Fibroblast of the aortic adventitia (primary cell): ENCODE measurements at places on chromosomes 1 and 21.

DNA sequence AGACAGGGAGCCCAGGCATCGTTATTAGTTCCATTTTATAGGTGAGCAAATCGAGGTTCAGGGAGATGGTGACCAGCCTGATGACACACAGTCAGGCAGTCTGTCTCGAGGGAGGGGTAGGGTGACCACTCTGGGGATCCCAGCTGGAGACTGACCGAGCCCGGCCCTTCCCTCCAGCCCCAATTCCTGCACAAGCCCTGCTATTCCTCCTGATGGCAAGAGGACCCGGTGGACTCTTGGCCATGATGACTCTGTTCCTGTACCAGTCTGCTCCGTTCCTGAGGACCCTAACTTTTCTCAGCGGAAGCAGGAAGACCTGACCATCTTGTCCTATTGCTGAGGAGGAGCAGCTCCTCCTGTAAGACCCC is 391 bp downstream of the AGT start:
- DNase-seq = no peak

DNA sequence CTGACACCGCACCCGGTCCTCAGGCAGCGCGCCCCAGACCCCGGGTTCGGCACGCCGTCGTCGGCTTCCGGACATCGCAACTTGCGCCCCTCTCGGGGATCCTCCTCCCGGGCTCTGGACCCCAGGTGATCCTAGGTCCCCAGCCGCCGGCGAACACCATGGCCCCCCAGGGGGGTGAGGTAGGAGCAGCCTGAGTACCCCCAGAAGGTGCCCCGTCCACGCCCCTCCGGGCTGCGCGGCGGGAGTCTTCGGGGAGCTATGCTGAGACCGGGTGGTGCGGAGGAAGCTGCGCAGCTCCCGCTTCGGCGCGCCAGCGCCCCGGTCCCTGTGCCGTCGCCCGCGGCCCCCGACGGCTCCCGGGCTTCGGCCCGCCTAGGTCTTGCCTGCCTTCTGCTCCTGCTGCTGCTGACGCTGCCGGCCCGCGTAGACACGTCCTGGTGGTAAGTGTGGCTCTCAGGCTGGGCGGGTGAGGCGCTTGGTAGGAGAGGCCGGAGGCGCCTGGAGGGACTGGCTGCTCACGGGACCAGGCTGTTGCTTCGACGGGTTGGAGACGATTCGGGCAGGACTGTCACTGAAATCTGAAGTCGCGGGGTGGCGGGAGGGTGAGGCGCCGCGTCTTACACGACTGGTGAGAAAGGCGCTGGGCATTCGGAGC is 367 bp downstream of the WNT2B start:
- no peak for DNase-seq

DNA sequence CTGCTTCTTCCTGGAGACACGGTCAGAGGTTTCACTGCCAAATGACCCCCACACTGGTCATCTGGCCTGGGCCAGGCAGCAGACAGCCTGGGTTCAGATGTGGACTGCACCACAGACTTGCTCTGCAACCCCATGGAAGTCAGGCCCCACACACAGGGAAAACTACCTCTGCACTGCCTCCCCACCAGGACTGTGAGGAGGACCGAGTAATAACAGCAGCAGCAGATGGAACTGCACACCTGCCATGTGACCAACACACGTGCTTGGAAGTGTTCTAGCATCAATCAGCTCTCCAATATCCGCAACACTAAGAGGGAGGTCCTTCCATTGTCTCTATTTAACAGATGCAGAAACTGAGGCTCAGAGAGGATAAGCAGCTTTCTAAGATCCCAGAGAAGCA is 51.4 kb downstream of the SLC9A1 start:
- DNase-seq = no peak

GRCh38 chr1:192488058-192488457 is 87.5 kb upstream of the RGS1 start:
- DNase-seq = no peak

- DNase-seq = no peak
These were observed 41.1 kb upstream of the BCL10 start for GRCh38 chr1:85317560-85317959.

- no peak for DNase-seq
These were observed 24.5 kb upstream of the LRRC8C start for GRCh38 chr1:89608319-89608983.

DNA sequence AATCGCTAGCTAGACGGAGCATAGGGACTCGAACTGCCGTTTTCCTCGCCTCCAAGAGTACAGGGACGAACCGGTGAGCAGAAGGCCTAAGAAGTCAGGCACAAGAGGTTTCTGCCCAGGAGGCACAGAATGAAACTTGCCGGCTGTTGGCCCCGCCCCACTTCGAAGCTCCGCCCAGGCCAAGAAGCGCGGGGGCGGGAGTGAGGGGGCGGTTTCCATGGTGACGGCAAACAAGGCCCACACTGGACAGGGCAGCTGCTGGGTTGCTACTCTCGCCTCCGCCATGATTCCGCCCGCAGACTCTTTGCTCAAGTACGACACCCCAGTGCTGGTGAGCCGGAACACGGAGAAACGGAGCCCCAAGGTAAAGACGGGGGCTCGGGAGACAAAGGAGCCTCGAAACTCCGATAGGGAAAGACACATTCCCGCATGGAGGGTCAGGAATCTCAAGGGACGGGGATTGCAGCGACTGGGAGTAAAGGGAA is at the start of gene DNALI1:
Gene DNALI1 (plus strand): TSS at position 229 of the 485 bp plus-strand sequence. CDS start 55 bp downstream, at position 284.
- peak; percentile 85 for DNase-seq

DNA sequence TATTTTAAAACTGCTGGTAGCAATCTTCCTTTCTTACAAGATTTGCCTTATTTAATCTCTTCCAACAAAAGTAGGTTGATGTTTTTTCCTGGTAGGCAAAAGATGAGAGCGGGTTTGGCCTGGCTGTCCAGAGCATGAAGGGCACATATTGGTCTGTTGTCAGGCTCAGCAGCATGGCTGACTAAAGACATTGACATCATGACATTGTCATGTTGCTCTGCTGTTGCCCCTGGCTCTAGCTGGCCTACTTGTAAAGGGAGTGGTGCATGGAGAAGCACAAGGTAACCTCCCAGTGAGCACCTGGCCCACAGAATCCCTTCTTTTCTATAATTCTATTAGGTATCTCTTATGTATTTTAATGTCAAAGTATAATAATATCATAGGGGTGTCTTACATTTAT is 23.6 kb downstream of the GNPAT start:
- no peak for DNase-seq
